ENCODE measurements at places on chromosomes 2 and 18.

GRCh38 chr2:40158781-40159180 is 293.1 kb downstream of the SLC8A1 start:
- no peak for DNase-seq

DNA sequence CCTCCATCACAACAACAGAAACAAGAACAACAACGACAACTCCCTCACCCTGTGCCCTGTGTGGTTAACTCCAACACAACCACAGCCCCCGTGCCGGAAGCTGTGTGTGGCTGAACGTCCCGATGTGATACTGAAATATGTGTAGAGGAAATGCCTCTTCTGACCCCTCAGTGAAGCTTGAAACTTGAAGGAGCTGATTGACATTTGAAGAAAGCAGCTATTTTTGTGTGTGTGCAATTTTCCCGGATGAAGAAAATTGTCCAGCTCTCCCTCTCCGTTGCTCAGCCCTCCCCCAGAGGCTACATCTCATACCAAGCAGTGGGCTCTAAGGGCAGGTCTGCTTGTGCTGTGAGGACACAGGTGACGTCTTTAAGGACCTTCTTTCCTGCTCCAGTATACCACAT is 173.8 kb downstream of the ICOS start:
- no peak for DNase-seq

DNA sequence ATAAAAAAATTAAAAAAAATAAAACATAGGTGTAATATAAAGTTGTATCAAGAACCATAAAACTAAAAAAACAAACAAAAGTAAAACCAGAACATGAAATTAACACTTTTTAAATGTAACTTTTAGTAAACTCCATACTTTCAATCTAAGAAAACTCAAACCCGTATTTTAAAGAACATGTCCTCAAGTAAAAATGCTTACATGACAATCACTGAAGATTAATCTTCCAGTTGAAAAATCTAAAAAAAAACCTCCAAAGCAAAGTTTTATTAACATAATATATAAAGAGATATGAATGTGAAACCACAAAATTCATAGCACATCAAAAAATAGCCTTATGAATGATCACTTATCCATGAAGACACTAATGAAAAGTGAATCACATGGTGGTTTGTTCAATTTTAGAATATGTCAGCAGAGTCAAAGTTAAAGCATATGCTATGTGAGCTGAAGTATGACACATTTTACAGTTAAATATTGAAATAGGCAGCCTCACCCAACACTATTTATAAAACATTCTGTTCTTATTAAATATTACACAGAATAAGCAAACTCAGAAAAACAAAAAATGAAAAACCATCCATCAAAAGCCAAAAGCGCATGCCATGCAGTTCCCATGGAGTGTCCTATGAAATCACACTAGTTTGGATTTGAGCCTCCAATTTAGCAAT is 23.1 kb upstream of the CHAC2 start:
- peak; percentile 52 for DNase-seq

- no peak for DNase-seq
Measured at GRCh38 chr18:76850112-76850511, 27.8 kb downstream of the ZNF236 start.

DNA sequence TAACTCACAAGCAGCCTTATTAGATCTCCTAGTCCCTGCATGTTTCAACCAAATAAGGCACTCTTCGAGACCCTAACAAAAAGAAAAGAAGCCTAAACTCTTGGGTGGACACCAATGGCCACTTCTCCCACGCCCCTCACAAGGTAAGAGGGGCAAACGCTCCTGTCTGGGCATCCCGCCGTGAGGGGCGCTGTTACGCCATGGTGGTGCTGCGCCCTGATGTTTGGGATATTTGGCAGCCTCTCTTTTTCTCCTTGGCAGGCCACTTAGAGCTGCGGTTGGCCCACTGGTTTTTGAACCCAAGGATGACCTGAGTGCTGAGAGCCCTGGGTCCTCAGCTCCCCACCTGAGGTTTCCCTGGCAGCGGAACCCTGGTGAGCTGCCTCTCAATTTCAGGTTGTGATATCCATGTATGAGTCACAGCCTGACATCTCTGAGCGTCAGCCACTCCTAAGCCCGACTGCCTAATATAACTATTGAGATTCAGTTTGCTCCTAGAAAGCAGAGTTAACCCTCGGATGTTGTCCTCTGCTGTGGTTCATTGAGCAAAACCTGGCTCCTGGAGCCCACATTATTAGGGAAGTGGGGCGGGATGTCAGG is 103.3 kb downstream of the COL6A3 start:
- DNase-seq, result no peak

DNA sequence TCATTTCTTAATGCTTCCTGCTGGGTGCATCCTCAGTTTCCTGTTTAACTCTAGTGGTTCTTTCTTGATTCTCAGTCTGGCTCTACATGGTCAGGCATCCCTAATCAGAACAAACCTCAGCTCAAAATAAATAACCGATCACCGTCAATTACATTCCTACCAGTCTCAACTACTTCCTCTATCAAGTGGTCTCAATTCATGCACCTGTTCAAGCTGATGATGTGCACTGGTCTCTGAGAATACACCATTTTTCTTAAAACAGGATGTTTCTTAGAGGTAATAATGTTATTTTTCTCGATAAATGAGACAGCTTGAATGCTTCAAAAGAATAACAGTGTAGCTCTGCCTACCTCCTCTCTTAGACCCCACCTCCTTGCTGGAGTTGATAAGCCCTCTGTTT is 420.9 kb downstream of the SOCS6 start:
- DNase-seq, result no peak

DNA sequence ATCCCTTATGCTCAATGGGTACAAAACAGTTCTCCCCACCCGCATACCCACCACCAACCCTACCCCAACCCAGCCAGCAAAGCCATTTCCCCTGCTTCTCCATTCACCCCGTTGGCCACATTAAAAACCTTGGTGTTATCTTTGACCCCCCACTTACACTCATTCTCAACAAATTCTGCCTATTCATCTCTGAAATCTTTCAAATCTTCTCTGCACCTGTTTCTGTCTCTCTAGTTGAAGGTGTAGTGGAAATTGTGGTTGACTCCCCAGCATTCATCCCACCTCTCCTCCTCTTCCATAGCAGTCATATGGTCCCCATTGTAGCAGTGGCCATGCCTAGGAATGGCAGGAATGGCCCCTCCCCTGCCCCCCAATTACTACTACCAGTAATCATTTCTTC is 20.5 kb upstream of the TET3 start:
- DNase-seq, result no peak

DNA sequence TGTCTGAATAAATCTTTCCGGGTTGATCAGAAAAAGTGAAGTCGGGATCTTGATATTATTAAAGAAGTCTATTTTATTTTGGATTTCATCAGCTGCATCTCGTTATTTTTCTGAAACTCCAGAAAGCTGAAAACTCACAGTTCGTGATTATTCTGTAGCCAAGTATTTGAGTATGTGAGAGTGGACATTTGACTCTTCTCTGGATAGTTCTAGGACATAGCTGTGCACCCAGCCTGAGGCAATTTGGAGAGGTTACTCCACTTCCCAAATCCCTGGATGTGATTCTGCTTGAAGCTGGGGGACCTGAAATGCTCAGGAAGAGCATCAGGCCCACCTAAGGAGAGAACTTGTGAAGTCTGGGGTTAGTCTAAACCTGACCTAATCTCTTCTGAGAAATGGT is 117.6 kb upstream of the PID1 start:
- DNase-seq, result peak; percentile 22

- DNase-seq, result no peak
Measured at GRCh38 chr18:48133671-48134251, 203.3 kb upstream of the SMAD2 start.

- no peak for DNase-seq
Measured at GRCh38 chr18:65938592-65939372, 188.0 kb downstream of the CDH7 start.

DNA sequence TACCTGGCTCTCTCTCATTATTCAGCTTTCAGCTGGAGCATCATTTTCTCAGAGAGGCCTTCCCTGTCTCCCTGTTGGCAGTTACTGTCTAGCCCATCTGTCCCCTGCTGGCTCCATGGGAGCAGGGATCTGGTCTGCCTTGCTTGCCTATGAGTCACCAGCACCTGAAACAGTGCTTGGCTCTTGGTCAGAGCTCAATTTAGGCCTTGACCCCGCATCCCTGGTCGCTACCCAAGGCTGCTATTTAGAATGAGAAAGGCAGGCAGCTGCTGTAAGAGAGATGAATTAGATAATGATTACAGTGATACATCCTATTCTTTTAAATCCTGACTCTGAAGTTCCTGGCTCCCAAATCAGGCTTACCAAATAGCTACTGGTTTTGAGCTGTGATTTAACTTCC is 32.9 kb downstream of the KCNE4 start:
- DNase-seq, result no peak

- no peak for DNase-seq
Measured at GRCh38 chr2:227774011-227774624, 28.4 kb downstream of the SCYGR8 start.

- DNase-seq, result no peak
Measured at GRCh38 chr2:153828335-153828734, 43.4 kb upstream of the GALNT13 start.

DNA sequence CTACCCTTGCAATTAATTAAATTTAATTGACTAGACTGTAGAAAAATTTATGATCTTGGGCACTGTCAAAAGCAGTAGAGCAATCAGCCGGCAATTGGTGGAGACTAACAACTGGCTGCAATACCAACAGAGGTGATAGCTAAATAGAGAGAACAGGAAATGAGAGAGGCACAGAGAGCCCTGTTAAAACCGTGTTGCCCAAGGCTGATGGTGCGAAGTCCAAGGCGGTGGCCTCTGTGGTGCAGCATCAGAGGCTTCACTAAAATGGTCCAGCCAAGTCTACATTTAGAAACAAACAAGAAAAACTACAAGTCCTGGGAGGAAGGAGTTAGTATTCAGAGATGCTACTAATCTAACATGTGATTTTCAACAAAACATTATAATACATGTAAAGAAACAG is 115.6 kb downstream of the NETO1 start:
- DNase-seq, result no peak

DNA sequence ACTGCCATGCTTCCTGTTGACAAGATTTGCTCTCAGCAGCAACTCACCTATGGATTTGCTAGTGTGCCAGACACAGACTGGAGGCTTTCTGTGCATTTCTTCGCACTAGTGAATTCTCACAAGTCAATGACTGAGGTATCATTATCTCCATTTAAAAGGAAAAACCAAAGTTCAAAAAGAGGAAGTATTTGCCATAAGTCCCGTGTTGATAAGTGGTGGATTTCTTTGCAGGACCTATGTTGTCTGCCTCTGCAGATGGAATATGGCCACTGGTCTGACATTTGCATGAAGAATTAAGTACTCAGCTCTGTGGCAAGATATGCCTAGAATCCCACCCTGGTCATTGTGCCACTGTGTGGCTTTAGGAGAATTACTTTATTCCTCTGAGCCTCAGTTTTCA is 299.6 kb downstream of the PAX3 start:
- DNase-seq, result no peak

DNA sequence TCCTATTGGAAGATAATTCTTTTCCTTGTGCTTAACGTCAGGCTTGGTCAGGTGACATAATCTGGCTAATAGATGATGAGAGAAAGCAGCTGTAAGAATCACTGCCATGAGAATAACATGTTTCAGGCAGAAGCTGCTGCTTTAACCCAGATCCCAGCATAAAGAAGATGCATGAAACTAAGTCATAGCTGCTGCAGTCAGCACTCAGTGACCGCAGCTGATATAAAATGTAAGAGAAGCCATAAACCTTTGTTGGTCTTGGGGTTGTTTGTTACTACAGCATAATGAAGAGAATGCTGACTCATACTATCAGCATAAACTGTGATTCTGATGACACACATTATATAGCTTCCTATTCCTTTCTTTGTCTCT is 274.3 kb upstream of the TRIB2 start:
- no peak for DNase-seq

DNA sequence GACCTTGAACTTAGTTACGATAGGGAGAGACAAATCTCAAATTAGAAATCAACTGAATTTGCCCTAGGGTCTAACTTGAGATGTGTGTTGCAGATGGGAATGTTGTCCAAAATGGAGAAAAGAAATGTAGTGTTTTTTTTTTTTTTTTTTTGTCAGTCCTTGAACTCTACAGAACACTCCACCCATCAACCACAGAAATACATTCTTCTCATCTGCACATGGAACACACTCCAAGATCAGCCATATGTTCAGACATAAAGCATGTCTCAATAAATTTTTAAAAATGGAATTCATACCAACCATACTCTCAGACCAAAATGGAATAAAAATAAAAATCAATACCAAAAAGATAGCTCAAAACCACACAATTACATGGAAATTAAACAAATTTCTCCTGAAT is 526.5 kb downstream of the FBXO15 start:
- DNase-seq, result peak; percentile 25

GRCh38 chr2:44450806-44451205 is 89.1 kb downstream of the CAMKMT start:
- DNase-seq, result peak; percentile 52

DNA sequence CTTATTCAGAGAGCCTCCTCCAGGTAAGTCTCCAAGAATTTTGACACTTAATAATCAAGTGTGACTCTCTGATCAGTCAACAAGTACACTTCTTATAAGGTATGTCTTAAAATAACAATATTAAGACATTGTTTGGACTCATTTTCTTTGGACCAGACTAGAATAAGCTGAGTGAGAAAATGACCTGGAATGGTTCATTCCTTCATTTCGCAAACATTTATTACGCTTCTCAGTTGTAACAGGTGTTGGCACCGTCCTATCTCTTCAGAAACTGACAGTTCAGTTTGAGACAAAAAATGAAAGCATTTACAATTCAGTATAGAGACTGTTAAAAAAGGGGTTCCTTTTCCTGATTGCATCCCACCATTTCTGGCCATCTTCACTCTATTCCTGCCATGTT is 46.6 kb downstream of the TSPYL6 start:
- no peak for DNase-seq

GRCh38 chr2:203804070-203804469 is 63.5 kb upstream of the CTLA4 start:
- peak; percentile 95 for DNase-seq

DNA sequence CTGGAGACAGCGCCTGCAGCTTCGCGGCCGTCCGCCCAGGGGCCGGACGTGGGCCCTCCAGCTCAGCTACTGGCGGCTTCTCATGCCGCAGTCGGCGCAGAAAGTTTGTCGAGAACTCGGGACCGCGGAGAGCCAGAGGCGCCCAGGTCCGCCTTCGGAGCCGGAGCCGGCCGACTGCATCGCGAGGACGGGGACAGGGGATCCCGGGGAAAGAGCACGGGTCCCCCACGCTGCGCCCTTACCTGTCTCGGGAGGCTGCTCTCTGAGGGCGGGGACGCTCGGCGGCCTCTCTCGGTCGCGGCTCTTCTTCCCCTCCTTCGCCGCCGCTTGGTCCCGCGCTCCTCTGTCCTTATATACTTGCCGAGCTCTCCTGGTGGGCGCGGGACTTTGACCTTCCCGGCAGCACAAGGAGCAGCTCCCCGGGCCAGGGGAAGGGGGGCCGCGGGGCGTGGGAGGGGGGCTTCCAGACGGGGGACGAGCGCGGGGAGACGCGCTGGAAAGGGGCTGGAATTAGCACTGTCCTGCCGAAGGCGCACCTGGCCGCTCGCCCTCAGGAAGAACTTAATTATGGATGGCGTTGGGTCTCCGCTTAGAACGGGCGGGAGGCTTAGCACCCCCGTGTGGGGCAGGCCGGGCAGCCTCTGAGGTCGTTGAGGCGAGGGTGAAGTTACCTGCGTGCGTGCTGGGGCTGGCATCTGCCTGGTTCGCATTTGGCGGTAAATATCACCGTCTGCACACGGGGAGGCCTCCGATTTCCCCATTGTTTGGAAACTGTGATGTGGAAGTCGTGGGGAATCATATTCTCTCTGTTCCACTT is at the start of gene POMC:
Gene POMC (minus strand): TSS at position 325 of the 817 bp plus-strand sequence. CDS start 3,808 bp downstream, outside the sequence.
- DNase-seq, result peak; percentile 53
